ENCODE measurements at places on chromosomes 12 and 14.

GRCh38 chr14:90559811-90560492, 163.1 kb downstream of the CALM1 start:
- no peak for DNase-seq

DNA sequence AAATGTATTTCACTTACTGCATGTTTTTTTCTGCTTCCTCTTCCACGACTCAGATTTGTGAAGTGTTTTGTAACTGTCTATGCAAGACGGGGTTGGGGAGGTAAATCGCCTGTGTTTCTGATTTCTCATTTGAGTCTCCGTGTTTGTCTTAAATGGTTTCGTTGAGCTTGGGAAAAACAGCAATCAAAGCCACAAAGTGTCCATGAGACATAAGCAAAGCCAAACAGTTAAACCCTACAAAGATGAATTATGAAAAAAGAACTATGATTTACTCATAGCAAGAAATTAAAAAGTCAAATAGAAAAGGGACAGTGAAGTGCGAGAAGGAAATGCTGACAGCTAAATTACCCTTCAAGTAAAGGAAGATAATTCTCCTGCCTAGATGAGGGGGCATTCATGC, 164.3 kb upstream of the TMPO start:
- no peak for DNase-seq

DNA sequence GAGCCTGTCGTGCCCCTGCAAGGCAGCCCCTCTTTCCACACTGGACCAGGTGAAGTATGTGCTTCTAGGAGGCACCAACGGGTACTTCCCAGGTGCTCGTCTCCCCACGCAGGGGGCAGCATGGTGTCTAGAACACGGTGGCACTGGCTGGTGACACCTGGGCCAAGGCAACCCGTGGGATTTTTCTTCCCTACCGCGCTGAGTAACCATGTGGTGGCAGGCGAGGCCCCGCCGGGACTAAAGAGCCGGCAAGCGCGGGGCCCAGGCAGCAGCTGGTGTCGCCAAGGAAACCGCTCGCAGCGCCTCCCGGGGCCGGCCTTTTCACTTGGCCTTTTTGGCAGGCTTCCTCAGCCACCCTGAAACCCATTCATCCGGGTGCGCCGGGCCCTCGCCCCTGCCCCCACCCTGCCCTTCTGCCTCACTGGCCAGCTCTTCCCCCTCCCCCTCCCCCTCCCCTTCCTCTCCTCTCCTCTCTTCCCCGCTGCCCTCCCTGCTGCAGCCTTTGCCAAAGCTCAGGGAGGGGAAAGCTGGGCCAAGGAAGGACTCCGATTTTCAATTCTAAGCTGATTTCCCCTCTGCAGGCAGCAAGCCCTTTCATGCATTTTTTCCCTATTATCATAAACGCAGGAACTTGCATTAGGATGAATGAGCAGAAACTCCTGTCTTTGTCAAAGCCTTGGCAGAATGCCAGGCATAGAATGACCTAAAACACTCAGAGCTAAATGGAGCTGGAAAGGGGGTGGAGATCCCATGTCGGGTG, 81.2 kb downstream of the IRF2BPL start:
- peak; percentile 76 for DNase-seq

GRCh38 chr12:84772281-84772680, 140.3 kb downstream of the SLC6A15 start:
- DNase-seq: no peak

GRCh38 chr12:74889563-74890236, 319.9 kb downstream of the KCNC2 start:
- no peak for DNase-seq

- DNase-seq: no peak
Measured at GRCh38 chr14:67941456-67942018, 122.0 kb downstream of the RAD51B start.

DNA sequence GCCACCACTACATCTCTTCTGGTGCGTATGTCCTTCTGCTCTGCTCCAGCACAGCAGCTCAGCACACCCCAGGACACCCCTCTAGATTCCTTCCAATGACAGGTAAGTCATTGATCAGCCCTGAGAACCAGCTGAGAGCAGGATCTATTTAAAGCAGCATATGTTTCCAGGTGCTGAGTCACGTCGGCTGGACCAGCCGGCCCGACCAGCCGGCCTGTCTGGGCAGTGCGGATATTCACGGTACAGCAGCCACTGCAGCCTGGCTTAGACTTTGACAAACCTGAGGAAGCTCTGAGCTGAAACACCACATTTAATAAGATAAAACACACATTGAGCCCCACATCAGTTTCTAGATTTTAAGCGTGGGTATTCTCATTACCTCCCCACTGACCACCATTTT, 31.8 kb upstream of the RPH3A start:
- no peak for DNase-seq

GRCh38 chr12:109439181-109439580, 37.9 kb downstream of the KCTD10 start:
- DNase-seq: no peak

DNA sequence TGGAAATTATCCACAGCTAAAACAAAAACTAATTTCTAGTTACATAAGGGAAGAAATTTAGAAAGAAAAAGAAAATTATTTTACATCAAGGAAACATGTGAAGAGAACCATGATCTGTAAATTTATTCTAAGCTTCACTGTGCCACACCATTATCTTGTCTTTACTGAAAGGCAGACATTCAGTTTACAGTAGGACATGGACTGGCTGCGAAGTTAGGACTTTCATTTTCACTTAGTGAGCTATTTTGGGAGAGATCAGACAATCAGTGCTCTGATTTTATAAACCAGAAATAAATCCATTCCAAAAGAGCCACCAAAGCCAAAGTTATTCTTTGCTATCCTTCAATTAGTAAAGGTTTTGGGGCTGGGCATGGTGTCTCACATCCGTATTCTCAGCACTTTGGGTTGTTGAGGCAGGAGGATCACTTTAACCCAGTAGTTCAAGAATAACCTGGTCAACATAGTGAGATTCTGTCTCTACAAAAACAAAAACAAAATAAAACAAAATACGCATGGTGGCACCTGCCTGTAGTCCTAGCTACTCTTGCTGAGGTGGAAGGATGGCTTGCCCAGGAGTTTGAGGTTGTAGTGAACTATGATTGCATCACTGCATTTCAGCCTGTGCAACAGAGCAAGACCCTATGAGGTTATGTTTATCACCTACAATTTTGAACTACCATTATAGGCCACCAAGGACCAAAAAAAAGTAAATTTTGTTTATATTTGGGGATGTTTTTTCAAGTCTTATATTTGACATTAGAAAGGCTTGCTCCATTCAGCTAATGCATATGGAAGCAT, 1084.8 kb upstream of the ATXN7L3B start:
- no peak for DNase-seq

DNA sequence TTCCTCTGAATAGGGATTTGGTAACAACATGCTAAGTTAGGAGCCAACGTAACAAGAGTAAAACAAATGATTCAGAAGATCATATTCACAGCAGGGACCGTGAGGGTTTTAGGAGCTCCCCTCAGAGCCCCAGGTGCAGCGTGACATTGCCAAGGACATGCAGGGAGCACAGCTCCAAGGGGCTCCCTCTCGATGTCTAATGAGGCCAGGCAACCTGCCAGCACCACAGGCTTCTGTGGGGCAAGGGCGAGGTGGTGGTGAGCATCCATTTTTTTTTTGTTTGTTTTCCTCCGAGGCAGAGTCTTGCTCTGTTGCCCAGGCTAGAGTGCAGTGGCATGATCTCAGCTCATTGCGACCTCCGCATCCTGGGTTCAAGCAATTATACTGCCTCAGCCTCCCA, 95.1 kb upstream of the PTPRB start:
- no peak for DNase-seq
